ENCODE measurements at places on chromosomes 5 and 9.

DNA sequence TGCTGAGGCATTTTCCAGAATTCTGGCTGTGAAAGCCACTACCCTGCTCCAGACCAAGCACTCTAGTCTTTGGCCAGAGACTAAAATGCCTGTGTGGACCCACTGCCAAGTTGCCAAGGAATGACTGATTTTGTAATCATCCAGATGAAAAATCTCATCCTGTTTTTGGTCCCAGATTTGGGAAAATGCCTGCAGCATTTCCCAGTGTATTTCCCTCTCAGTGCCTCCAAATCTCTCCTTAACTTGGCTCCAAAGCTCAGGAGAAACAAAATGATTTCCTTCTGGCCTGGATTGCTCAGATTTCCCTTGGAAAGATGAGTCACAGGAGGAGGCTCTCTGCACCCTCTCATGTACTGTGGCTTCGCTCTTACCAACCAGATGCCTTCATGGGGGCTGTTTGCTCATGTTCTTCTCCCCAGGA lies 335.2 kb upstream of the TARS1 start:
- no peak for DNase-seq

DNA sequence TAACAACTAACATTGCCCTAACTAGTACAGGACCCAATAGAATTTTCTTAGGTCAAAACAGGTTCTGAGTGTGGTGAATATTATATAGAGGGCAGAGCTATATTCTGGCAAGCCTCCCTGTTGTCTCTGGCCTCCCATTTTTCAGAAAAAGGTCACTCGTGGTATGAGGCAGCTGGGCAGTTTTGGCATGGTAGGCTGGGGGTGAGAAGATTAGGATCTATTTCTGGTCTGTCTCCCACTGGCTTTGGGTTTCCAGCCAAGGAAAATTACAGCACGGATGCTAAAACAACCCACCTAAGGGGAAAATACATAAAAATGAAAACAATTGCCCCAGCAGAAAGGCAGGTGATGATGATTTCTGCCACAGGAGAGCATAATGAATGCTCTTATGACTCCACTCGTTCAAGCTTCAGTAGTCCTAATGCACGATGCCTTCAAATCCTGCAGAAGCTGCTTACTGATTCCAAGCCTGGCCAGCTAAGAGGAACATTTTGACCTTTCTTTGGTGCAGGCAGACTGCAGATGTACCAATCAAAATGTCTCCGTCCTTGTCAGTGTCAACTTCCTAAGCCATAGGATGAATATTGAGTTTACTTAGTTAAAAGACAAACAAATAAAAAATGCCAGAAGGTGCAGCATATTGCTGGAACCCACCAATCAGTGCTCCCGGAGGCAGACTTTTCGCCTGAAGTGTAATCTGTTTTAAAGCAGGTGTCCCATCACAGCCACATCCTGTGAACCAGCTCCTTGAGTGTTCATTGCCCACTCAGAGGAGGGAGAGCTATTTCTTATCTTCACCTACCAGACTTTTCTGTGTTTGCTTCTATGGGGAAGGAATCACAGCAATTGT lies 435.4 kb downstream of the ZSWIM6 start:
- no peak for DNase-seq

DNA sequence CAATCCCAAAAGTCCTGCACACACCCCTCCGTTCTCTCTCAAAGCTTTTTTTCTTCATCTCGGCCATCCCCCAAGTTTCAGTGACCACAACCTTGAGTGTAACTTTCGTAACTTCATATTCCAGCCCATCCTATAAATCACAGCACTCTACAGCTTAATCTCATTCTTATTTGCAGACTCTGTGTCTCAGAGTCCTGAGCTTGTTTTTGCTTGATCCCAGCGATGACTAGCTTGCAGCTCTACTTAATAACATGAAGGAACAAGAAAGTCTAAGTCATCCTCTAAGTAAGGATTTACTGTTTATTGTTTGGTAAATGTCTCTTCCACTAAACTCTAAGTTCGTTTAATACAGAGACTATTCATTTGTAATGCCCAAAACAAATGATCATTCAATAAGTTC lies 2.6 kb upstream of the SPDL1 start:
- DNase-seq: no peak

GRCh38 chr9:134329886-134330285 lies 3.6 kb downstream of the RXRA start:
- no peak for DNase-seq

DNA sequence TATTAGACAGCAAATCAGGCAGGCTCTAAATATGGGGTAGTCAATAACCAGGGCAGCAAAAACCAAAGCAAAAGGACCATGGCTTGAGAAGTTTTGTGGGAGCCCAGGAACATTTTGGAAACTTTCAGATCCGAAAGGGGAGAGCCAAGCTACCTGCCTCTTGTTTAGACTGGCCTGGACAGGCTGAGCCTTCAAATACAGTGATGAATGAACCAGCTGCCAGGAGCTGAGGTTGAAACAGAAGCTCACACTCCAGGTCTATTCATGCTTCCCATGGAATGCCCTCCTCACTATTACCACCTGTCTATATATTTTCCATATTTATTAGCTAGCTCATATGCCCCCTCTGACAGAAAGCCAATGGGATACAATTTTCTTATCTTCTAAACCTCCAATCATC lies 150.8 kb upstream of the SLC44A1 start:
- DNase-seq: no peak

DNA sequence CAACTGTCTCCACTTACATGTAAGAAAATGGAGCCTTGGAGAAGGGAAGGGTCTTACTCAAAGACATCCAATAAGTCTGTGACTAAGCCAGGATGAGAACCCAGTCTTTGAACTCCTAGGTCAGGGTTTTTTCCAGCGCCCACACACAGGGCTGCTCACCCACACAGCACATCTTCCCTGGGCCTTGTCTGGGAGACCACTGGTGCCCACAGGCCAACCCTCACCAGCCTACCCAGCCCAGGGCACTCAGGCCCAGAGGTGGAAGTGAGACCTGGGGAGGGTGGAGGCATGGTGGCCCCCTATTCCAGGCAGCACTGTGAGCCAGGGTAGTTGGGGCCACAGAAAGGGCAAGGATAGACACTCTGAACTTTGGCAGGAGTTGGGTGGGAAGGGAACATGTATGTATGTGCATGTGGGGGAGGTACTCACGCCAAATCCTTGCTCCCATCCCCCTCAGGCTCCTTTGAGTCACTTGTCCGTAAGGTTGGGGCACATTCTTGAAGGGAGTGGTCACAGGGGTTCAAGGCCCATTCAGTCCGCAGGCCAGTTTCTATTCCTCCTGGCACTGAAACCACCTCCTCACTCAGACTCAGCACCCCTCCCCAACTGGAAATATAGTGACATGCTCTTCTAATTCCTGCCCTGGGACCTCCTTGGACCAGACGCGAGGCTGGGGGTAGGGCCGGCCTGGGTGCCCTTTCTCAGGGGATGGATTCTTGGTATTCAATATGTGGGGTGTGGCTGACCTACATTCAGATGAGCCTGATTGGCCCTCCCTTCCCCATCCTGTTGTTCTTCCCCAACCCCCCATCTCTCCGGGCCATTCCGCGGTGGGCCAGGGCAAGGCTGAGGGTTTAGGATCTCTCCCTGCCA lies 2.9 kb upstream of the SLC4A9 start:
- no peak for DNase-seq

DNA sequence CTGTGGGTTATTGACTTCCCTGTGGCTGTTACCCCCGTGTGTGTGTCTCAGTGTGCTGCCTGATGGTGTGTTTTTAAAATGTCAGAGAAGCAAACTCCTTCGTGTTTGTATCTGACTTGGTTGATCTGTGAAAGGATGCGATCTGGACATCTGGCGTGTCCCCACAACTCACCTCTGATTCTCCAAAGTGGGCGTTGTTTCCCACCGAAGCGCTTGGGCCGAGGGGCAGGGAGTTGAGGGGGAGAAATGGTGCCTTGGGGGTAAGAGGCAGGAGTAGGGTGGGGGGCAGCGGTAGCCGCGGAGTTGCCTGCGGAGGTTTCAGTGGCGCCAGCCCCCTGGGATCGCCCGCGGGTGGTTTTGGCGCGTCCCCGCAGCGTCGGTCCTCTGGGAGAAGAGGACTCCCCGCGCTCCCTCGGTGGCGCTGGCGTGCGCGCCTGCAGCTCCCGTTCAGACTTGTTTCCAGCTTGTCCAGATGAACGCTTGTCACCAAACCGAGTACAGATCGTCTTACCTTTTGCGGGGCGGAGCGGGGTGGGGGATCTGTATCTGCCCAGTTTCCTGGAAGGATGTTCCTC lies 1.1 kb downstream of the MAST4 start:
- no peak for DNase-seq

DNA sequence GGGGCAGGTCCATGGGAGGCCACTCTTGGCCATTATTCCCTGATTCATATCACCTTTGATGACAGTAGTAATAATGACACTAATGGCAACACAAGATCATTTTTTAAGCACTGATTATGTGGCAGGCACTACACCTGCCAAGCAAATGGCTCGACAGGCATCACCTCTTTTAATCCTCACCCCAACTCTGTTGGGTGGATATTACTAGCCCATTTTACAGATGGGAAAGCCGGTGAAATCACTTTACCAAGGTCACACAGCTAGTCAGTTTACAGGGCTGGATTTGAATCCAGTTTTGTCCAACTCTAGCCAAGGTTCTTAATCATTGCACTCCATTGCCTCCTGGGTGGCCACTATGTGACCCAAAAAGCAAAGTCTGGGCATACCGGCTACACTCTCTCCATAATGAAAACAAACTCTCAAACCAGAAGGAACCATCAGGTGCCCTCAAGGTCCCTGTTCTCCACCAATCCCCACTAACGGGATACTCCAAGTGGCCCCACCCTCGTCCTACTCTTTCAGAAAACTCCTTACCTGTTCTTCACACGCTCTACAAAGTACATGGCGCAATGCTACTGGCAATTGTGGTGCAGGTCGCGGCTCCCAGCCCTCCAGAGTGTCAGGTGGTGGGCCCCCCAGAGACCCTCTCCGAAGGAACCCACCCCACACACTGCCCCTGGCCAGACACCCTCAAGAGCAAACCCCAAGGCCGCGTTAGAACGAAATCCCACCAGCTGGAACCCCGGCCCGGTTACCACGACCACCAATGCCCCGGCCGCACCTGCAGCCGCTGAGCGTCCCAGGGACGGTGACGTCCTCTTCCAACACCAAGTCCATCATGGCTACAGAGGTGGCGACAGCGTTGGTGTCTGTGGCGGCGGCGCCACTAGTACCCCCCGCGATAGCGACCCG lies 572 bp downstream of the CDK5RAP2 start:
- no peak for DNase-seq

DNA sequence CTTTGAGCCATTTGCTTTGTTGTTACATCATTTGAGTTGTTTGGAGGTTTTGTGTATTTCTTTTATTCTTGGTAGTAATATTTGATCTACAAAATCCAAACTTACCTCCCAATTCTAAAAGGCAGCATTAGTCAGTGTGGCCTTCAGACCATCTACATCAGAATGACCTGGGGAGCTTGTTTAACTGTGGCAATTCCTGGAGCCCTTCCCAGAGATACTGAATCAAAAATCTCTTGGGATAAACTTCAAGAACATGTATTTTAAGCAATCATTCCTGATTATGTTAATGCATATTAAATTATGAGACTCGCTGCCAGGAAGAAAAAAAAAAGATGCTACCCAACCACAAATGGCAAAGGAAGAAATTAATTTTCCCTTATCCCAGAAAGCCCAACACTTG lies 268.9 kb upstream of the PDE4D start:
- DNase-seq: no peak

- no peak for DNase-seq
Observed at GRCh38 chr9:78614892-78615291, 318.0 kb downstream of the PSAT1 start.

DNA sequence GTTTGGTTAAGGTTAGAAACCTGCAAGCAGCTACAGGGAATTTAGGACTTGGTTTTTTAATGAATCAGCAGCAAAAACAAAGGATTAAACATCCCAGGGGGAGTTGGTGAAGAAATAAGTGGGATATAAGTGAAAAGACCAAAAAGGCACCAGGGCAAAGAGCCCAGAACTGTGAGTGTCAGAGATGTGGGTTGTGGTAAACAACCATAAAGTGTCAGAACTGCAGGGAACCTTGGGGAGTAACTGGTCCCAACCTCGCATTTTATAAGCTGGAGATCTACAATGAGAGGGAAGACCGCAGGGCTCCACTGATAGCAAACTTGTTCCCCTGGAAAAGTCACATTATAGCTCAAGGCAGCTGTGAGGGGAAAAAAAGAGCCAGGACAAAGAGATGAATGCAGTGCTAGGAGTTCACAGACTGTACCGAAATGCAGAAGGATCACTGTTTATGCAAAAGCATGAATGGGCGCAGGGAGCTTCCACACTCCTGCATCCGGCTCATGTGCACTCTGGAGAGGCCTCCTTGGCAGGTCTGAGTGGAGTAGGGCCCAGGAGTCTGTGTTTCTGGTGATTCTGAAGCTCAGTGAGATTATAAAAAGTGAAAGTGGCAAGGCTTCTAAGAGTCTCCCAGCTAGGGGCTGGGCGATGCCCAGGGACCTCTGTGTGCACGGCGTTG lies 156.3 kb downstream of the GOLPH3 start:
- DNase-seq: no peak

GRCh38 chr5:64615895-64616294 lies 74.4 kb upstream of the SHISAL2B start:
- no peak for DNase-seq

- DNase-seq: no peak
Observed at GRCh38 chr9:110626101-110626829, 42.3 kb upstream of the MUSK start.

DNA sequence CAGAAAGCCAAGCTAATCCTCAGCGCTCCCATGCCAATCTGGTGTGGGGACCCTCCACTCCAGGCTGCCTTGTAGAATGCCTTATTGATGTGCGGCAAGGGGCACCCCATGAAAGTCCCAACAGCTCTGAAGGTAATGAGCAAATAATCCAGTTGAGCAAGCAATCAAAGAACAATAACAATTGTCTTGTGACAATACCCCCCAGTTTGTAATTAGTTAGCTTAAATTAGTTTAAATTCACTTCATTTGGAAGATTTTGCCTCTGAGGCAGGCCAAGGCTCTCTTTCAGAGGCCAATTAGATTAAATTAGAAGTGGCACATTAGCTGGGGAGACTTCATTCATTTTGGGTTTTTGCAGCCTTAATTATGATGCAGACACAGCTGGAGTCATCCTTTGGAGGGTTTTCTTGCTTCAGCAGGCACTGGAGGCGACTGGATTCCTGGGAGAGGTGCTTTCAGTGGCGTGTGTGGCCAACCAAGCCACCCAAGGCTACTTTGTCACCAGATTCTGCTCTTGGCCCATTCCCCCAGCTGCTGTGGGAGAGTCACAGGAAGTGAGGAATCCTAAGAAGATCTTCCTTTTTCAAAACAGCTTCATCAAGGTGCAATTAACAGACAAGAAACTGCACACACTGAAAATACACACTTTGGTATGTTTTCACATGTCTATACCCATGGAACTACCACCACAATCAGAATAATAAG lies 17.9 kb upstream of the FBP1 start:
- no peak for DNase-seq

DNA sequence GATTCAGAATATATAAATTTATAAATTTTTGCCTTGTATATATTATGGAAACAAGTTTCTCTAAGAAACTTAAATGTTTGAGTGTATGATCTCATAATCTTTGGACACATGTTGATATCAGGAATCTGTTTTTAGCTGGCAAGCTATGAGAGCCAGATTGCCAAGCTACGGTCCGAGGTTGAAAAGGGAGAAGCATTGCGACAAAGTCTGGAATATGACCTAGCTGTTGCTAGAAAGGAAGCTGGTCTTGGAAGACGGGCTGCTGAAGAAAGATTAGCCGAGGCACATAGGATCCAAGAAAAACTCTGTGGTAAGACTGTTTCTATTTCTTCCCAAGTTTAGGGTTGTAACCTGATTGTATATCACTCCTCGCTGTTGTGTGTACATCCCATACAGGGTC lies 25.9 kb downstream of the CCDC171 start:
- no peak for DNase-seq
